ENCODE measurements at places on chromosomes 3 and 15.
A peak's percentile ranks its signal among the peaks of the same experiment; 100 is the strongest.

DNA sequence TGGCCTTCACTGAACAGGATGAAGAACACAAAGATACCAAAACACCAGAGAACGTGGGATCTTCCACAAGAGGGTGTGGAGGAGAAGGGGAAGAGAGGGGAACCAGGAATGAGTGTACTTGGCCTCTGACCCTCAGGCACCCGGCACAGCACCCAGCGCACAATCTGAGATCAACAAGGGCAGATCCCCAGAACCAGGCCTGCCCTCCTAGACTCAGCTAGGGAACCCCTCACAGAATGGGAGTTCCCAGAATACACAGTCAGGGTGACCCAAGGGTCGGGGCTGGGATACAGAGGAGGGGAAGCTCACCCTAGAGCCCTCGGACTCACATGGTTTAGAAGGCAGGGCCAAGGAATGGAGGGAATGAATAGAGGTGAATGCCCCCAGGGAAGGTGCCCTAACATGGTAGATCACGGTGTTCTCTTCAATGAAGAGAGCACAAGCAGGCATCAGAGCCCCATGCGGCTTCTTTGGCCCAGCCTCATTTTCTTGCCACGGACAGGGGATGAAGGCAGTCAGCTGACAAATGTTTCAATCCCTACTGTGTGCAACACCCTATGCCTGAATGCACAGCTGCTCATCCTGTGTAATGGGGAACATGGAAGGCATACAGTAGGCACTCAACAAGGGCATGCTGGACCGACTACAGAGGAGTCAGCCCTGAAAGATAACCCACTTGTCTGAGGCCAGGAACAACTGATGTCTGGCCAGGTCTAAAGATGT lies 13.1 kb downstream of the BMF start:
- DNase-seq, result no peak

DNA sequence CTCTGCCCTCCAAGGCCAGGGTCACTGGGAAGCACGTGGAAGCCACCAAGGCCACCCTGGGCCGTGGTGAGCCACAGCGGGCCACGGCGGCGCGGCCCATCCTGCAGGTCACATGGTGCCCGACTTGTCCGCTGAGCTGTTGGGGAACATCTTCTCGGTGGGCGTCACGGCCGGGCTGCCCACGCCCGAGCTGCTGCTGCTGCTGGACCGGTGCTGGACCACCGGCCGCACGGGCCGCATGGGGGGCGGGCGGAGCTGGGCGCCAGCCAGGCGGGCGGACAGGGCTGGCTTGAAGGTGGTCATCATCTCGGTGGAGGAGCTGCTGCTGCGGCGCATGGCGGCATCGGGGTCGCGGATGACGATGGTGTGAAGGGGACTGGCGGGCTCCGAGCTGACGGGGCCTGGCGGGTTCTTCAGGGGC lies 22.1 kb upstream of the RAD18 start:
- DNase-seq, result no peak

- DNase-seq, result no peak
Observed at GRCh38 chr3:171673951-171674350, 136.3 kb downstream of the PLD1 start.

GRCh38 chr3:165339753-165340152 lies 143.6 kb upstream of the SLITRK3 start:
- no peak for DNase-seq

GRCh38 chr3:46092702-46093080 lies 65.4 kb upstream of the XCR1 start:
- DNase-seq, result peak; percentile 24

- no peak for DNase-seq
Observed at GRCh38 chr3:123081718-123082369, 15.0 kb downstream of the PDIA5 start.

DNA sequence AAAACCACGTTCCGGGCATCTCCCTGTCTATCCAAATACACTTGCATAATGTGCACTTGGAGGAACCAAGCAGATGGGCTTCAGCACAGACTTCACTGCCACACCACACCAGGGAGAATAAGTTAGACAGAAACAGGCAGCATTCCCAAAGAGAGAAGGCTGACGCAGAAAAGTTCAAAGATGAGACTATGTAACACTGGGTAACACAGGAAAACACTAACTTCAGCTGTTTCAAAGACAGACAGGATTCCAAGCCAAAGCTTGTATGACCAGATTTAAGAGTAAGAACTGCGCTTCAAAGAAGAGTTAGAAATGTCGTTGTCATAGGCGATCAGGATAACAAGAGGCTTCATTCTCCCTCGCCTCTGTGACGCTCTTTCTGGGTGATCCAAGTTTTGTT lies 19.9 kb downstream of the SLC51A start:
- no peak for DNase-seq

- no peak for DNase-seq
Observed at GRCh38 chr3:157282261-157283191, 122.6 kb upstream of the CCNL1 start.

DNA sequence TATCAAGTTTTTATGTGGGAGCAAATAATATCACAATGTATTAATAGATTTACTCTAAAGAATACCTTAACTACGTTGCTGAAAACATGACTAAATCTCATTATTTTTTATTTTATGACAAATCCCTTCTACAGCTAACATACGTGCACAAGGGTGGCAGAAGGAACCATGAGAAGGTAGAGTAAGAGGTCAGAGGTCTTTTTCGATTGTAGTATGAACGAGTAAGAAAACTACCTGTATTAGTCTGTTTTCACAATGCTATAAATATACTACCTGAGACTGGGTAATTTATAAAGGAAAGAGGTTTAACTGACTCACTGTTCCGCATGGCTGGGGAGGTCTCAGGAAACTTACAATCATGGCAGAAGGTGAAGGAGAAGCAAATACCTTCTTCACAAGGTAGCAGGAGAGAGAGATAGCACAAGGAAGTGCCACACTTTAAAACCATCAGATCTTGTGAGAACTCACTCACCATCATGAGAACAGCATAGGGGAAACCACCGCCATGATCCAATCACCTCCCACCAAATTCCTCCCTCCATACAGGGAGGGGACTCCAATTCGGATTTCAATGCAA lies 95.3 kb downstream of the SUCLG2 start:
- no peak for DNase-seq

DNA sequence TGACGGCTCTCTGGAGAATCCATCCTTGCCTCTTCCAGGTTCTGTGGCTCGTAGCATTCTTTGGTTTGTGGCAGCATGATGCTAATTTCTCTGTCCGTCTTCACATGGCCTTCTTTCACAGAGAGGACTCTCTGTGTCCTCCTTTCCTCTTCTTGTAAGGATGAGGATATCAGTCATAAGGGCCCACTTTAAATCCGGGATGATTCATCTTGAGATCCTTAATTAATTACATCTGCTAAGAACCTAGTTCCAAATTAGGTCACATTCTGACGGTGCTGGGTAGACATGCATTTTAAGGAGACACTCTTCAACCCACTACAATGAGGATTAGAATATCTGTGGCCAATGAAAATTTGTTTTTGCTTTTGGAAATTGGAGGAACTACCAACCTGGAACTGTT lies 15.7 kb upstream of the GXYLT2 start:
- DNase-seq, result no peak

DNA sequence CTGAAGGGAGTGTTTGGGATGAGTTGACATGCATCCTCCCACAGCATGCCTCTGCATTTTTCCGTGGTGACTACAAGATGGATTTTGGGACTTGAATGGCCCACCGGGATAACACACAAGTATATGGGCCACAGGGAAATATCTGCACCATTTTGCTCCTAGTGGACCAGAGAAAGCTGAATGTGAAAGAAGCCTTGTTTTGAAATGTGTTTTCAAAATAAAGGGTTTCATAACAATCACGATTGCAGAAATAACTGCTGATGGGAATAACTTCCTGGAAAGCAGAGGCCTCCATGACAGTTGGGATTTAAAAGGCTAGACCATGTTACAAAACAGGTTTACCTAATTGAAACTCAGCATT lies 77.5 kb upstream of the PRR23C start:
- no peak for DNase-seq

- DNase-seq, result no peak
Observed at GRCh38 chr15:29924750-29925149, 102.5 kb upstream of the TJP1 start.

DNA sequence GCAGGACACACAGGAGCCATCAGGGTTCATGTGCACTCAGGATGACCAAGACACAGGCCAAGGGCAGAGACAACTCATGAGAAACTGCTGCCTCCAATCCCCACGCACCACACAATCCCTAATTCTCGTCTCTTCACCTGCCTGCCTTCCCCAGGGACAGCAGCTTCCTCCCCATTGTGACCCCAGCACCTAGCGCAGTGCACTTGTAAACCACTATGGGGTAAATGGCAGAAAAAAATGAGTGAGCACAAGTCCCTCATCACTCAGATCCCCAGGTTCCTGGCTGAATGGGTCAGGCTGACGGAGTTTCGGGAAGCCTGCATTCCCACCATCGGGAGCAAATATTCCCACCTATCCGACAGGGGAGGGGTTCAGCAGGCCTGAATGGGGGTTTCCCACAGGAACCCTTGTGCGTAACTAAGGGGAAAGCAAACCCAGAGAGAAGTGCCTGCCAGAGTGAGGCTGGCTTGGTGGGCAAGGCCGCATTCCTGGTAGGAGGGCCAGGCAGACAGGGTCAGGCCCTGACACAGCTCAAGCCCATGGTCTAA lies 18.8 kb downstream of the PLXNB1 start:
- no peak for DNase-seq

DNA sequence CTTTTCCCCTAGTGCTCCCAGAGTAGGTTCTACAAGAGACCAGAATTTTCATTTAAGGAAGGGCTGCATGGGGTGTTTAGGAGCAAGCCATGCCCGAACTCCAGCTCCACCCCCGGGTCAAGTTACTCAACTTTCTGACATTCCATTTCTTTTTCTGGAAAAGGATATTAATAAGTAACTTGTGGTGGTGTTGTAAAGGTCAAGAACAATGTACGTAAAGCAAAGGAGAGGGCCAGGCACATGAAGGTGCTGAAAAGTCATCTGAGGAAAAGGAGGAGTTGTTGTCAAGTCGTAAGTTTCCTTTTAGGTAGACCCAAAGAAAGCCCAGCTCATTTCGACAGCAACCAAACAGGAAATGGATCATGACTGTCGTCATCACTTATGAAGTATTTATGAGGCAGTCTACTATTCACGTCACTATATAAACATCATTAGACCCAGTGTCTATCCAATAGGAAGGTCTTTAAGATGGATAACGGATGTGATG lies 319.6 kb upstream of the IL12A start:
- DNase-seq, result no peak

DNA sequence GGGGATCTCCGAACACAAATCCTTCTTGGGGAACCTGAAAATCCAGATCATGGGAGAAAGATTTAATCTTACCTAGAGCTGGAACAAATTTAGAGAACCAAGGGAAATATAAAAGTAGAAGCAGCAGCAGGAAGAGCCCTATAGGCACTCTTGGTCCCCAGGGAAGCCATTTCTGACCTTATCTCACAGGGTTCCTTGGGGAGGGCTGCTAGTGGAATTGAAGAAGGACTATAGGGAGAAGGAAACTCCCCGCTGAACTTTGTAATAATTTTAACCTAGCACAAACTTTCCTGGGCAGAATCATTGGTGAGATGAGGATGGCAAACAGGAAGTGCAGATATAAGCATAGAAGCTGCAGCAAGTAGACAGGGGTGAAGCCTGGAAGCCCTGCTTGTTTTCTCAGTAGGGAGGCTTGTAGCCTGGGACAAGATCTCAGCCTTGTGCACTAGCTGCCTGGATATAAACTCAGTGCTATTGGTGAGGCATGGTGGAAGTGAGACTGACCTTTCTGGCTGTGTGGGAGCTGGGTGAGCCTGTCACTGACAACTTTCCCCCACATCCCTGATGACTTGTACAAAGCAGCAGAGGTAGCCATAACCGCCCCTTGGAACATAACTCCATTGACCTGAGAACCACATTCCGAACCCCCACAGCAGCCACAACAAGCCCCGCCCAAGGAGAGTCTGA lies 343.0 kb upstream of the TGFBR2 start:
- DNase-seq, result no peak

- DNase-seq, result no peak
Observed at GRCh38 chr3:52848617-52849016, 13.8 kb upstream of the MUSTN1 start.

DNA sequence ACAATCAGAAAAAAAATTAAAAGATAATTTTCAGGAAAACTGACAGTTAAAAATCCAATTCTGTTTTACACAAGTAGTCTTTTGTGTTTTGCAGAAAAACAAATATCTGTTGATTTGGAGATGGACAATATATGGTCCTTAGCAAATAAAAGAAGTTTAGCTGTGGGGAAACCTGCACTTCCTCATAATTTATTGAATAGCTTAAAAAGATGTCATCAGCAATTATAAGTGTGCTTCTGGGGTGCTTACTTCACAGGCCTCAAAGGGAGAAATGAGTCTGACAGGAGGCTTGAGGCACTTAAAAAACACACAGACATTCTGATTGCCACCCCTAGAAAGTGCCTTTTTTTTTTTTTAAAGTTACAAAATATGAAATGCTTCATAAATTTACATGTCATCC lies 31.6 kb upstream of the CERS3 start:
- no peak for DNase-seq

All from GM10248 (cell line).